ENCODE measurements at places on chromosomes 3 and 15.

DNA sequence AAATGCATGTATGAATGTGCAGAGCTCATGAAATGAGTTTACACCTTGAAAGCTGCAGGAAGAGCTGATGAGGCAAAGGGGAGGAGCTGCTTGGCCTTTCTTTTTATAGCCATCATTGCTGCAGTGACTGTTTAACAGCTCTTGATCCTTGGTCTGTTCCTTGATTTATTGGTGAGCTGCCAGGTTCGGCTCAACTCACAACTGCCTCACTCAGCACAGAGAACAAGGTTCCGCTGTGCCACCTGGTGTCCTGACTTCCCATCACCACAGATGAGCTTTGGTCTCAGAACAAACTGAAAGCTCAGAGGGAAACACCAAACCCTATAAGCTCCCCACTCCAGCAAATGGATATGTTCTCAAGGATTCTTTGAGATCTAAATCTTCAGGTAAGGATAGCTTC lies 626.1 kb downstream of the MAGI1 start:
- no peak for DNase-seq

- no peak for DNase-seq
Measured at GRCh38 chr15:63294359-63294758, 17.0 kb downstream of the APH1B start.

- no peak for DNase-seq
Measured at GRCh38 chr15:83435202-83435601, 11.9 kb upstream of the SH3GL3 start.

DNA sequence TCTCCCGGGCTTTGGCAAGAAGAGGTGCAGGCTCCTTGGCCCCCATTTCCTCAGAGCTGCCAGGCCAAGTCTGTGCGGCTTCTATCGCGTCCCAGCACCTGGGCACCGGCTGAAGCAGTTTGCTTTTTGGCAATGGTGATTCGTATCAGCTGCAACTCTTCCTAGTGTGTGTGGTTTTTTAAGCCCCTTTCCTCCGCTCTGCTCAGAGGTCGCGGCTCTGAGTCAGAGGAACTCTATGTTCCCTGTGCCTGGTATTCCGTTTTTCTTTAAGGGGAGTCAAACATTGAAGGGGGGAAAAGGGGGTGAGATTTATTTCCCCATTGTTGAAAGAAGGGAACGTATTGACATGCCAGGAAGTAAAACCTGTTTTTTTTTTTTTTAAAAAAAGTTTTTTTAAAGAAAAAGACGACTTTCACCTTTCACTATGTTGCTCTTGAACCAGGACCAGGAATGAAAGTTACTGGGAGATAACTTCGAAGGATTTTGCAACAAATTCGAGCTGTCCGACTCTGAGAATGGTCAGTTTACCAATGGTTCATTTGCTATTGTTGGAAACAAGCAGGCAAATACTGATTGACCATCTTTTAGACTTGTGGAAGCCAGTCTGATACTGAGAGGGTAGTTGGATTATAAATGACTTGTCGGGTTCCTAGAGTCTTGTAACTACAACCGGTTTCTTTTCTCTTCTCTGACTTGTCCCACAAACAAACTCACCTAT lies 1.1 kb downstream of the ARMC8 start:
- DNase-seq, result no peak

- DNase-seq, result no peak
Measured at GRCh38 chr15:91939403-91939831, 85.9 kb downstream of the SLCO3A1 start.

All from T-cell (primary cell).